ENCODE measurements at places on chromosomes 7 and 10. TPM values are rescaled to one million over a fixed set of nuclear protein-coding genes. Genes with fewer than 3 reads are reported as not detected.

ANKMY2 gene
- 14.4 TPM for total RNA-seq

PSAP gene
- total RNA-seq = 901 TPM

ATRNL1 gene
- 0.21 TPM for total RNA-seq

HSPA12A gene
- 9.7 TPM for total RNA-seq

TMEM270 gene
- 0.22 TPM for total RNA-seq

GPR15LG gene
- total RNA-seq = not detected

AGMO gene
- 1.1 TPM for total RNA-seq

UCMA gene
- total RNA-seq = not detected

TBXAS1 gene
- 14.5 TPM for total RNA-seq

SSC4D gene
- 0.73 TPM for total RNA-seq

CC2D2B gene
- not detected for total RNA-seq

SPDYE2B gene
- not detected for total RNA-seq

SOSTDC1 gene
- not detected for total RNA-seq

C10orf67 gene
- total RNA-seq = not detected

LOXL4 gene
- total RNA-seq = 1.7 TPM

VWDE gene
- 1.4 TPM for total RNA-seq

CLEC2L gene
- total RNA-seq = not detected

CUBN gene
- total RNA-seq = 0.08 TPM
